ENCODE measurements at places on chromosomes 1 and 21.

DNA sequence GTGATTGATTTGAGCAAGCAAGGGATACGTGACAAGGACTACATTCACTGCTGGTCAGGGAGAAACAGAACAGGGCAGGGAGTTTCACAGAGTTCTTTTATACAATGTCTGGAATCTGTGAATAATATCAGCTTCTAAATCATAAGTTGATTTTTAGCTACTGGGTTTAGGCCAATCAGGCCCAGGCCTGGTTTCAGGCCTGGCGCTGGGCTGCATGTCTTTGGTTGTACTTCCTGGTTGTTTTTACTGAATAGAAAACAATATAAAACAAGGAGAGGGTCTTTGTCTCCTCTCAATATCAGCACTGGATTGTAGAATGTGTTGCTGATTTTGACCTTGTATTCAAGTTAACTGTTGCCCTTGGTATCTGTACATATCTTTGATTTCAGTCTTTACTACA lies 865 bp upstream of the AMY2A start:
- no peak for DNase-seq

DNA sequence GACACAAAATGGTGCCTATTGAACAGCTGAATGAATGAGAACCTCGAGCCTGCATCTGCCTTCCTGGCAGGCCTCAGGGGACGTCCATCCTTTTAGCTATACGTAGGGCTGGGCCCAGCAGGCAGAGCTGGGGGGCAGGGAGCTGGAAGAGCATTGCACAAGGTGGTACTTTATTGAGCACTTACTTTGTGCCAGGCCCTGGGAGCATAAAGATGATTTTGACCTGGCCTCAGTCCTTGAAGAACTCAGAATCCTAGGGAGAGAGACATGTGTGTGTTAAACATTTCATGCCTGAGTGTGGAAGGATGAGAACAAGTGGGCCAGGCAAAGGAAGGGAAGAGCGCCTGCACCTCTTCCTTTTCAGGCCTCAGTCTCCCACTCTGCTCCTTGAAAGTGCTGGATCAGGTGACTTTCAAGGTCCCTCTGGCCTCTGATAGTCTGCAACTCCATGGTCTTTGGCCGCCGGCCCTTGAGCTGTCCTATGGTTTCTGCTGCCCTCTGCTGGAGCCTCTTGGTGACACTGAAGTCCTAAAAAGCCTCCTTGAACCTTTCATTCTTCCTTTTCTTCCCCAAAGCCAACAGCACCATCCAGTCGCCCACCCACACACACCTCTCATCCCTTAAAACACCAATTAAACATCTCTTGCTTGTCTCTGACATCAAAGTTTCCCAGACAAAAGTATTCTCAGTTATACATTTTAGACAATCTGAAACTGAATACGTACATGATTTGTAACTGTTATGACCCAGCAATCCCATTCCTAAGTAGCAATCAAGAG lies 3.5 kb upstream of the PEAR1 start:
- DNase-seq = peak; percentile 89

DNA sequence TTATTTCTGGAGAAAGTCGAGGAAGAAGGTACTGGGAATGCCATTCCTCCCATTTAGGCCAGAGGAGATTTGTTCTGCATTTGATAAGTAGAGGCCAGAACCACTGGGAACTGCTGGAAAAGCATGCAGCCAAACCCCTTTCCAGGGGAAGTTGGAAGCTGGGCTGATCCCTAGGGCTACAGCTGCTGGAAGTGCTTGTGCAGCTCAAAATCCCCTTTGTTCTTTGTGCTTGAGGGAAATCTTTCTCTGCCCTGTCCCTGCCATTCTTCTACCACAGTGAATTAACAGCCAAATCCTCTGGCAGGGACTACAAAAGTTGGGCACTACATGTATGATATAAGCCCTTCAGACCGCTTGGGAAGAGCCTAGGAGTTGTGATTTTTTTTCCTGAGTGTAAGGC lies 734.1 kb downstream of the LRRIQ3 start:
- no peak for DNase-seq

- DNase-seq = no peak
Observed at GRCh38 chr1:234572966-234573365, 37.0 kb downstream of the IRF2BP2 start.

DNA sequence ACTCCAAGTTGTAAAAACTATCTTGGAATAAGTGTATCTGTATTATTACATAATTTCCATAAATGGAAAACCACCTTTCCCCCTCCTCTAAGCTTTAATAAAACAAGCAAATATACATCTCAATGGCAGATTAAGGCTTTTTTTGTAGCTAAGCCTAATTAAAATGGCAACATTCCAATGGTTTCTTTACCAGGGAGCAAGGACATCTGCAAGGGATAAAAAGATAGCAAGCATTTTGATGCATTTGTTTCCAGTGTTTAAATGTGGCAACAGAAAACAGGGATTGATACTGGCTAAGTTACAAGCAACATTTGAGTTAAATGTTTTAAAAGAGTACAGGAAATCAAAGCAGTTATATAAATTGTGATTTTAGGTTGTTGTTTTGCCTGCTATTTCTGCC lies 1012.7 kb downstream of the ADGRL2 start:
- no peak for DNase-seq

DNA sequence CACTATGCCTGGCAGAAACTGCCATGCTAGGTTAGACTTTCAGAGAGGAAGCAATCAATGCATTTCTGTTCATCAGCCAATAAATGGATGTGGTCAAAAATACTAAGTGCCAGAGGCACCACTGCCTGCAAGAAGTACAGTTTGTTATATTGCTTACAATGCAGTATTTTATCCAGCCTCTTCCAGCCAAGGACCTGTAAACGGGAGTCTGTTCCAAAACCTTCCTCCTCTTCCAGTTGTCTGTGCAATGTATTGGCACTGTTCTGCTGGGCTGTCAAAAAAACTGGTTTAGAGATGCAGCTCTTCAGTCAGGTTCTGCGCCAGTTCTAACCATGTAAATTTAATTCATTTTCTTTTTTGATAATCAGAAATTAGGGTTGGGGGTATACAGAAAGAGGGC lies 175.7 kb downstream of the EIF4G3 start:
- DNase-seq = no peak

GRCh38 chr1:212260557-212261355 lies 24.5 kb upstream of the PPP2R5A start:
- DNase-seq = no peak

GRCh38 chr1:48775831-48776392 lies 779 bp downstream of the BEND5 start:
- DNase-seq = no peak

GRCh38 chr21:34675871-34676270 lies 7.1 kb downstream of the CLIC6 start:
- DNase-seq = no peak

- DNase-seq = no peak
Observed at GRCh38 chr1:91768786-91769725, 116.9 kb downstream of the TGFBR3 start.

DNA sequence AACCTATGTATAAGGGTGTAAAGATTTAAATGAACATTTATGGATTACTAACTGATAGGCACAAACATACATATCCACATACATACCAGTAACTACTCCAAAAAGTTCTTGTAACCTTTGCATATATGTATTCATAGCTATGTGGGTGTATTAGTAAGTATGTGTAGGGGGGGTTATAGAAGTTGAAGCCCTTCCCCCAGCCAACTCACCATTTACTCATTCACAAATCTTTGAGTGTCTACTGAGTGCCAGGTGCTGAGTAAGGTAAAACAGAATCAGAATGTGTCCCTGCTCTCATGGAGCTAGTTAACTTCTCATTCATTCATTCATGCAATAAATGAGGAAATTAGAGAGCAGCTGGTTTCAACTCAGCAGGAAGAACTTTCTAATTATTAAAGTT lies 1.3 kb downstream of the C1orf146 start:
- DNase-seq = no peak

DNA sequence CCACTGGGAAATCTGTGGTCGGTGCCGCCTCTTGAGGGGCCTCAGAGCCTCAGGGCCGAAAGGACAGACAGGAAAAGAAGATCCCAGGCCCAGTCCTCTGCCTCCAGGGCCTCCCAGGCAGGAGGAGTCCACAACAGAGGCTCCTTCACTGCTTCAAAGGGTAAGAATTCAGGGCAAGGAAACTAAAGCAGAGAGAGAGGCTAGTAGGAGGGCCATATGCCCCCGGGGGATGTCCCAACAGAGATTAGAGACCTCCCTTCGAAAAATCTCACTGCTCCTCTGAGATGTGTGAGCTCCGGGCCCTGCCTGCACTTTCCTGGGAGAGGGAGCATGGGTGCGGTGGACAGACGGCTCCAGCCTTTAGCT lies 465.9 kb downstream of the NPHP4 start:
- no peak for DNase-seq

GRCh38 chr1:58732087-58732775 lies 32.4 kb upstream of the MYSM1 start:
- DNase-seq = no peak

DNA sequence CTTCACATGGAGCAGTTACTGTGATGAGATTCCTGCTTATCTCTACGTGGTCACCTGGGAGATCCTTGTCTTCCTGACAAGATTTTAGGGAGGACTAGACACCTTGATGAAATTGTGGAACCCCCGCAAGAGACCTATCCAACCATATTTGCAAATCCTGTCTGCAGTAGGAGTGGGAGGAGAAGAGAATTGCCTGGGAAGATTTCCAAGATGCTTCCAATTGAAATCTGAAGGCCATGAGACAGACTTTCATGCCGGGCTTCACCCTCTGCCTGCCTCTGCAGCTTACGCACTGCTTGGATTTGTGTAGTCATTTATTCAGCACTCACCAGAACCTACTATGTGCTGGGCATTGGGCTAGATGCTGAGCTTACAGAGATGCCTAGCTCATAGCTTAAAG lies 106.6 kb downstream of the OMA1 start:
- DNase-seq = no peak

DNA sequence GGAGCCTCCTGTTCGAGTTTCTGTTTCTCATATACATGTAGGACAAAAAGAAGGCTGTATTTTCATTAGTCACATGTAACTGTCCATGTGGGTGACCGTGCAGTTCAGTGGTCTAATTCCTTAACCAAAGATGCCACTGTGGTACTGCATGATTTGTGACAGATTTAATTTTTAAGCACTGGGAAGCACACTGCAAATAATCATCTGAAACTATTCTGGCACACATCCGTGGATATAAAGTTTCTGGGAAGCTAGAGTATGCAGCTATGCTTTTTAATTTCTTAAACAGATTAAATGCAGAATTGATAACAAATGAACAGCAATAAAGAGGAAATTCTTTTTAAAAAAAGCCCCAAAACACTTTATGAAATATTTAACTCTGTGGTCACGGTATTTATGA lies 254.8 kb downstream of the LMO4 start:
- DNase-seq = no peak

GRCh38 chr1:194624833-194625232 lies 1438.4 kb upstream of the B3GALT2 start:
- no peak for DNase-seq

DNA sequence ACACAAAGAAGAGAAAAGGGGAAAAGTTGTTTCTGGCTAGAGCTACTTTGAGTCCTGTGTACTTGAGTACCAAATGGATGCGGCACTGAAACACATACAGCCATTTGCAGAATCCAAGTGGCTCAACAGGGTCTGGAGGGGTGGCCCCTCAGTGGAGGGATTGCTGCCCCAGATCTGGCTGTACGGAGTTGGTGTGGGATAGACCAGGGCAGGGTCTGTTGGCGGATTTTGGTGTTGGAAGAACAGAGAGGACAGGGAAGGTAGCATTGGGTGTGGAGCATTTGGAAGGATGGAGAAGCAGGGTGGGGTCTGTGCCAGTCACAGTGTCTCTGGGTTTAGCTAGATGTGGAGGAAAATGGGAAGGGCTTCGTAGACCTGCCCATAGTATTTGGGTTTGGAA lies 220.5 kb downstream of the CAMTA1 start:
- no peak for DNase-seq

- peak; percentile 42 for DNase-seq
Observed at GRCh38 chr1:11802616-11802972, 3.2 kb downstream of the MTHFR start.

DNA sequence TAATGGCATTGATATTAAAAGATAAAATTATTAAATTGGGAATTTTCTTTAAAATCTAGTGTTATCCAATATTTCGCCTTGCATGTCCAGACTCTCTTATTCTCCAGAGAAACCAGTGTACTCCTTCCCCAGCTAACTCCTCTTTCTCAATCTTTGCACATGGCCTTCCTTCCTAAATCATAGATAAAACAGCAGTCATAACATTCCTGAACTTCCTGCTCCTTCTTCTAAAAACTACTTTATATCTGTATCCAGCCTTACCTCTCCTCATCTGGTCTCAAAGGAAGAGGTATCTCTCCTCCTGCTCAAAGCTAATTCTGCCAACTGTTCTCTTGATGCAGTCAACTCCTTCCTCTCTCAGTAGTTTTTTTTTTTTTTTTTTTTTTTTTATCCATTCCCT lies 39.5 kb upstream of the NEK7 start:
- DNase-seq = no peak

All from left ventricle myocardium superior (tissue), 1 donor.